ENCODE measurements at places on chromosomes 6 and 20.

DNA sequence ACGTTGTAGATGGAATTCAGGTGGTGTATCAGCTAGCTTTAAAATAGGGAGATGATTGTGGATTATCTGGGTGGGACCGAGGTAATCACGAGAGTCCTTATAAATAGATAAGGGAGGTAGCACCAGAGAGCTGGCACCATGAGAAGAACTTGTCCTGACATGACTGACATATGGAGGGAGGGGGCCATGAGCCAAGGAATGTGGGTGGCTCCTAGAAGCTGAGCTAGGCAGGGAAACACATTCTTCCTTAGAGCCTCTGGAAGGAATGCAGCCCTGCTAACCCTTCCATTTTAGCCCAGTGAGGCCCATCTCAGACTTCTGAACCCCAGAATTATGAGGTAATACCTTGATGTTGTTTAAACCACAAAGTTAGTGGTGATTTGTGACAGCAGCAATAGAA, 321.1 kb upstream of the SULF2 start:
- no peak for DNase-seq

DNA sequence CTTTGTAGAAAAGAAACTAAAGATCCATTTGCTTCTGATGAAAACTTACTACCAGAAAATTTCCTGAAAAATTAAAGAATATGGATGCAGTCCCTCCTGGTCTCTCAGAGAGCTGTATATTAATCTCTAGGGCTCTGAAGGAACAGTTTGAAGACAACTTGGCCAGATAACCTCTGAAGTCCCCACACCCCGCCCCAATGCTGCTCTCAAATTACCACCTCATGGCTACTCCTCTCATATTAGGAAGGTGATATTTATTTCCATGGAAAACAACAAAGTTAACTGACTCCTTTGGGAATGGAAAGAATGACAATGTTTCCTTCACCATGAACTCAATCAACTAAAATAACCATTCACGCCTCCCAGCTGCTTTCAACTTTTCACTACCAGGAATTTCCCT, 408.4 kb upstream of the FLRT3 start:
- no peak for DNase-seq

DNA sequence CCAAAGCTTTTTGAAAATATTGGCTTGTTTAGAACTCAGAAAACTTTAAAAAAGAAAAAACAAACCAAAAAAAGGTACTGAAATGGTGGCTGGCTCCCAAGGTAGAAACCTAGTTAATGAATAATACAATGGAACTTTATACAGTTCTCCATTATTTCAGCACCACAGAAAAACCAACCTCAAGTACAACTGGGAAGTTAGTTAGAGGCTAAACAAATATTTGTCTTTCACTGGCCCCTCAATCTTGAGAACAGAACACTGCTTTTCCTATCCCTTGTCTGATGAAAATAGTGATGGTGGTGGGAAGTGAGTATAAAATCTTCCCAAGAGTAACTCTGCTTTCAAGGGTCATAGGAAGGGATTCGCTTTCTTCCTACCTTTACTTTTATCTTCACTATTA, 126.5 kb downstream of the REV3L start:
- no peak for DNase-seq

GRCh38 chr6:64266351-64266821, 630.8 kb downstream of the PHF3 start:
- DNase-seq: no peak

GRCh38 chr20:51802170-51802751, at the start of gene SALL4:
Gene SALL4 (minus strand): TSS chr20:51802521. CDS start chr20:51802408, 113 bp downstream.
- no peak for DNase-seq

- no peak for DNase-seq
Measured at GRCh38 chr6:139904158-139904533, 529.7 kb upstream of the CITED2 start.

DNA sequence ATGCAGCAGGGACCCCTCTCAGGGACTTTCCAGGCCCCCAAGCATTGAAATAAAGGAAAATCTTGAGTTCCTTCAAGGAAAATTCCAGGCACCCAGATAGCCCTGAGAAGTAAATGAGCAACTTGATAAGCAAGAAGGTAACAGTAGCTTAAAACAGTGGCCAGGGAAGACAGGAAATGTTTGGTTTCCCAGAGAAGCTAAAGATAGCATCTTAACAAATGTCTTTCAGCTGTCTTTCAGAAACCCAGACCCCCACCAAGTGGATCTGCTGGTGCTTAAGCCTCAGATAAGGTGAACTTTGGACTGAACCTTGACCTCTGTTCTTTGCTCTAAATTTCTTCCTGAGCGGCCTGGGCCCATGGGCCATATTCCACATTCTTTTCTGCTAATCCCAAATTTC, 117.8 kb upstream of the CST7 start:
- no peak for DNase-seq

- no peak for DNase-seq
Measured at GRCh38 chr6:121338956-121339355, 4.7 kb upstream of the TBC1D32 start.

GRCh38 chr6:34295721-34296120, 46.9 kb upstream of the SMIM29 start:
- no peak for DNase-seq

GRCh38 chr6:13425943-13426931, 61.2 kb downstream of the GFOD1 start:
- no peak for DNase-seq

DNA sequence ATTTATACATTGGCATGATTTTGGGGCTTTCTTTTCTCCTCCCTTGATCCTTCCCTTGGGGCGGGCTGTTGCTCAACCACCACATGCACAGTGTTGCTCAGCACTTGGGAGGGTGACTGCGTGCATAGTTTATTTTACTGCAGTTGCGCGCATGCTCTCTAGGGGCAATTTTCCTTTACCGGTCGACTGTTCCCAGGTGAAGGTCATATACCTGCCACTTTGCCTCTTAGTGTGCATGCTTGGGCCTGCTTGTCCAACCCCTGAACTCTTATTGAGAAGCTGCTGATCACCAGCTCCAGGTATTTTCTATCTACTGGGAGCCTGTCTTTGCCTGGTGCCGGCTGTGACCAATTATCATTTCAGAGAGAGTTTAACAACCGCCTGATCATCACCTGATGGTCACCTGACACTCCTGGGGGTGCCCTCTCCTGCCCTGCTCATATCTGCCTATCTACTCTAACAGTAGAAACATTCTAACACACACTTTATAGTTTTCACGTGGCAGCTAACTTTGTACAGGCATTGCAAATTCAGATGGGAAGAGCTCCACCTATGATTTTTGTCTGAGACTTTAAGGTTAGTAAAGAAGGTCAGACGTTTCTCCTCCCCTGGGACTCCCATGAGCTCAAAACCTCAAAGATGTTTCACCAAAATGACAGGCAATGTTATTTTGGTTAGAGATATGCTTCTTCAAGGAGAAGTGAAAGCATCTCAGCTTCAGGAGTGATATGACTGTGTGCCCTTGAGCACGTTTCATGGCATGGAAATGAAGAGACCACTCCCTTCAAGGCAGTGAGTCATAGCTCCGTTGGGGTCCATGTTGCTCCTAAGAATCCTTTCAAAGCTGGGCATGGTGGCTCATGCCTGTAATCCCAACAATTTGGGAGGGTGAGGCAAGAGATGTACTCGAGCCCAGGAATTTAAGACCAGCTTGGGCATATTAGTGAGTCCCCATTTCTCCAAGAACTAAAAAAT, 227.5 kb upstream of the MYLIP start:
- DNase-seq: no peak

DNA sequence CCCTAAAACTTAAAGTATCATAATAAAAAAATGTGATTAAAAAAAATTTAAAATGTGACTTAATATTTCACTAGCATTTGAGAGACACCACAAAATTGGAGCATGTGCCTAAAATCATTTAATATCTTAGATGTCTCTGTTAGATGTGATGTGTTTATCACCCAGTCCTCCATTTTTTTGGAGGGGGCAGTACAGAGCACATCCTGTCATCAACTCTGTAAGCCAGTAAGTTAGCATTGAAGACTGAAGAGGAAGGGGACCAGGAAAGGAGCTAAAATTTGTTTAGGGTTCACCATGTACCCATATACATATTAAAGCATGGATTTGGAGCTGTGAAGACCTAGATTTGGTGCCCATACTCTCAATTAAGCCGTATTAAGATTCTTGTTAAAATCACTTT, 30.7 kb upstream of the ADIG start:
- DNase-seq: no peak

GRCh38 chr20:58669287-58670006, 18.4 kb downstream of the STX16 start:
- no peak for DNase-seq

- no peak for DNase-seq
Measured at GRCh38 chr6:44339763-44340625, 2.5 kb upstream of the SPATS1 start.

DNA sequence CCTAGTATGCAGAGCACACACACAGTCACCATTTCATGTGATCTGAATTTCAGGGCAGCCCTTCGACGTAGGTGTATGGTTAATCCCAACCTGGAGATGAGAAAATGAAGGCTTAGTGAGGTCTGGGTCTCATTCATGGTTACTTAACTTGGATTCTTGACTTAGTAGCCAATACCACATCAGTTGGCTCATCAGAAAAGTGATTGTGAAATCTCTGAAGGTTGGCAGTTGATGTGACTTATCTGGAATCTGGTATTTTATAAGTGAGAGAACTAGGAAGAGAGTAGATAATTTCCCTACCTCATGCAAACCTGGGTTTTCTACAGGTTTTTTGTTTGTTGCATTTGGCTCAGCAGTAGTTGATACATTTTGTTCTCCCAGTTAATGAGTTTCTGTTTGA, 123.7 kb downstream of the CCDC170 start:
- no peak for DNase-seq

DNA sequence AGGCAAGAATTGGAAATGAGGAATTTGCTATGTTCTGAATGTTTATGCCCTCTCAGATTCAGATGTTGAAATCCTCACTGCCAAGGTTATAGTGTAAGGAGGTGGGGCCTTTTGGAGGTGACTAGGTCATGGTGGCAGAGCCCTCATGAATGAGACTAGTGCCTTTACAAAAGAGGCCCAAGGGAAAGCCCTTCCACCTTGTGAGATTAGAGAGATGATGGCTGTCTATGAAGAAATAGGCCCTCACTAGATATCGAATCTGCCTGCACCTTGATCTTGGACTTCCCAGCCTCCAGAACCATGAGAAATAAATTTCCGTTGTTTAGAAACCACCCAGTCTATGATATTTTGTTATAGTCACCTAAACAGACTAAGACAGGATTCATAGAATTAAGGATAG, 10.4 kb downstream of the ASIP start:
- no peak for DNase-seq

- DNase-seq: no peak
Measured at GRCh38 chr20:45949542-45950329, 15.3 kb downstream of the PCIF1 start.

- no peak for DNase-seq
Measured at GRCh38 chr6:147642458-147642857, 134.0 kb downstream of the SAMD5 start.

DNA sequence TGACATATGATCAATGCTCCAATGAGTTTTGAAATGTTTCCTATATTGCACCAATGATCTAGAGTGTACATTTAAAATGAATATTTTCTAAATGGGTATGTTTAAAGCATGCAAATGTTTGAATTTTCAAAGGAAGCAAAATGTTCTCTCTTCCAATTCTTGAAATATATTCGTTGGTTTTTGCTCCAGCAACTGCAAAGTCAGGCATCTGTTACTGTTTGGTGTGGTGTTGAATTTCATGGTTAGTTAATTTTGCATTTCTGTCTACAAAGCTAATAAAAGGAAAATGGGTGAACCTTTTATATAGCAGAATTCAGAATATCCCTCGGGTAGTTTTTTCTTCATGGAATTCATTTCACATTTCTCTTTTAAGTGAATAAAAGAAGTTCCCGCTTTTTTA, 1018.3 kb downstream of the GRIK2 start:
- DNase-seq: no peak

GRCh38 chr20:33188421-33188820, 20.5 kb downstream of the BPIFA2 start:
- DNase-seq: no peak

DNA sequence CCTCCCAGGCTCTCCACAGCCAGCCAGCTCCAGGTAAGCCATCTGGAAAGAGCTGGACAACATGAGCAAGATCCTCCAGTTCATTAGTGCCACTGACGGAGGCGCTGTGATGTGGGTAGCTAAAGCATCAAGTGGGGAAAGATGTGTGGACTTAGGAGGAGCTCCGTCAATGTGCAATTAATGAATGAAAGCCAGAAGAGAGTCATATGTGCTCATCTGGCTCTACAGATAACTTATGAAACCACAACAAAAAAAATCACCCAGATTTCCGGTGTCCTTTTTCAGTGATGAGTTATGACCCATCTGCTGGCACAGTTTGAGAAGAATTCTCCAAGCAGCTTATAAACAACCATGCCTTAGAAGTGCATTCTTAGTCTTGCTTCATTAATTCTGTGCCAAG, 311.7 kb upstream of the PLCB4 start:
- no peak for DNase-seq

GRCh38 chr6:108564178-108564577, 3.5 kb downstream of the FOXO3 start:
- DNase-seq: no peak

GRCh38 chr20:34829191-34829590, 3.7 kb upstream of the NCOA6 start:
- DNase-seq: no peak

GRCh38 chr6:144171406-144171805, 21.1 kb downstream of the STX11 start:
- no peak for DNase-seq

GRCh38 chr6:18397701-18398100, 10.6 kb downstream of the RNF144B start:
- no peak for DNase-seq

DNA sequence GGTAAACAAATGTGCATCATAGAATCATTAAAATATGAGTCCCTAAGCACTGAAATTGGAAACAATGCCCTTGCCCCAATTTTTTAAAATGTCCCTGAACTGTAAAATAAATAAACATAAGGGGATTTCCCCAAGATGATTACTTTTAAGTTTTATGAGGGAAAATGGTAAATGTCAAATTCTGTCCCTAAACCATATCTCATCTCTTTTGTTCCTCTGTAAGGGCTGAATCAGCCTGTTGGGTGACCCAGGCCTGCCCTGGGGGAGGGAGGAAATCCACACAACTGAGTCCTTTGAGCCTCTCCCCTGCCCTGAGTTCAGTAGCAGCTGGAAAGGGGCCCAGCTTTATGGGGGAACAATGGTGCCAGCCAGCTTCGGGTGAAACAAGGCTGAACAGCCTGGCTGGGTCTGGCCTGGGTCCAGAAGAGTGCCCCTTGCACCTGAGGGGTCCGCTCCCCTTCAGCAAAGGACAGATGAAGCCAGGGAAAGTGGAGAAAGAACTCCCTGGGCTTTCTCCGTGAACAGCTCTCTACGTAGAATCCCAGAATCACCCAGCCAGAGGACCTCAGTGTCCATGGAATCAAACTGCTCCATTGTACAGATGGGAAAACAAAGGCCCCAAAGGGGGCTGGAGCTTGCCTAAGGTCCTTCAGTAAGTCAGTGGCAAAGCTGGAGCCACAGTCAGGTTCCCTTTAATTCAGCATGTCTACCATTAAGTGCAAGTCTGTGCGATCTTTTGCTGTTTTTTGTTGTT, 28.2 kb upstream of the ITCH start:
- DNase-seq: no peak

DNA sequence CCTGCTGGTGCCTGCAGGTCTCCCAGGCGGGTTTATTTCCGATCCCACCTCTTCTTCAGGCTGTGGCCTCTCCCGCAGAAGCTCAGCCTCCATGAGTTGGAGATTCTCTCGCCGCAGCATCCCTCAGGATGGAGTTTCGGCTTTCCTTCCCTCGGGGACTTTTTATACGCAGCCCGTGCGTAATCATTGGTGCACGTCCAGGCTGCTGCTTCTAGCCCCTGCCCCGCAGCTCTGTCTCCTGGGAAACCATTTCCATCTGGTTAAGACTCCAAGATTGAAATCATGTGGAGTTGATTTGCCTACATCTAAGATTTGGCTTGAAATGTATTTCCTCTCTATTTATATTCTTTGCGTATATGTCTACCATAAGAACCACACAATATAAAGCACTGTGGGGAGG, 46.7 kb upstream of the CARMIL1 start:
- DNase-seq: no peak

Data from esophagus squamous epithelium (tissue), 5 donors.